ENCODE measurements at places on chromosomes 11 and 22.

GRCh38 chr11:45995342-45995734 is 72.9 kb downstream of the LARGE2 start:
- no peak for DNase-seq

DNA sequence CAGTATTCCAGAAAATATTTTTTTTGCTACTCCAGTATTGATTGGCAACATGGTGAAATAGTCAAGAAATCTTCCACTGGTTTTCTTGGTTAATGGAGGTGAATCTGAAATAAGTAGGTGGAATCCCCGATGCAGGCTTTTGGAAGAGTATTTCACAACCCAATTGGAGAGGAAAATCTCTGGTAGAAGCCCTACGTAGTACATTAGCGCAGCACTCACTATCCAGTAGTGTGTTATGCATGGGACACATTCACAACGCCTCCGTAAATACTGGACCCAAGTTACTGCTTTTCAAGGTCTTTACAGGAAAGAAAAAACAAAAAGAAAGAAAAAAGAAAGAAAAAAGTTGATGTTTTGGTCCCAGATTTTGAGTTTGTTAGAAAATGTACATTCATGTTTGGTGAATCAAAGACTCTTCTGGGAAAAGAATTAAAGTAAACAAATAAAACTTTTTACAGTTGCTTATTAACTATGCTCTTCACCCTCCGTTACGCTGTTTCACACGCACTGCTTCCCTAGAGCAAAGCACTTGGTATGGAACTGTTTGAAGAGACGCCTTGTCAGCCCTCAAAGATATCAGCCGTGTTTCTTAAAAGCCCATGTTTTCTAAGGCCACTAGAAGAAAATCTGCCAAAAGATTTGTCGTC is 170.4 kb upstream of the CTSC start:
- DNase-seq = no peak

DNA sequence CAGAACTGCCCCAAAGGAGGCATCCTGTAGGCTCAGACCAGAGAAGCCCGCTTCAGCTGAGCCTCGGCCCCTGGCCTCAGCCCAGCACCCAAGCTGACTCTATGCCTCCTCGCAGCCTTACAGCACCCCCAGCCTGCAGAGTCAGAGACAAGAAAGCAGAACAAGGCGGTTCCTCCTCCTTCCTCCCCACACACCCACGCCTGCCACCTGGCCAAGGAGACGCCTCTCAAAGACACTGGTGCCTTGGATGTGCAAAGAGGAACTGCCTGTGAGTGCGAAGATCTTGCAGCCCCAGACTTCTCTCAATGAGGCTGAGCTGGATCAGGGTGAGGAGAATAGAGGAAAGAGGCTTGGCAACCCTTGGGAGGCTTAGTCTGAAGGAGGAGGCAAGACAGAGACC is 60.2 kb downstream of the PDE2A start:
- no peak for DNase-seq

- no peak for DNase-seq
Observed at GRCh38 chr11:34194576-34195335, 89.3 kb downstream of the NAT10 start.

DNA sequence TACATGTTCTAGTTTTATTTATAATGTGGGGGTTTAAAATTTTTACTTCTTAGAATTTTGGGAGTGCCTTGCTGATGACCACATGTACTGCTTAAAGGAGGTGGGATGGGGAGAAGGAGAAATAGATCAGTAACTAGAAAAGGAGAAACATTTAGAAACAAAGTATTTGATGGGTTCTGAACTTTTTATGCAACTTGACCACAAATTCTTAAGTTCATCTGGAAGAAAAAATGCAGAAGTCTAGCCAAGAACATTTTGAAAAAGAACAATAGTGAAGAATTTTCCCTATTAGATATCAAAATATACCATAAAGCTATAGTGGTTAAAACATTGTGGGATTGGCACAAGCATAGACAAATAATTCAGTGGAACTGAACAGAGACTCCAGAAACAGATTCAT is 73.3 kb upstream of the AMPD3 start:
- no peak for DNase-seq

DNA sequence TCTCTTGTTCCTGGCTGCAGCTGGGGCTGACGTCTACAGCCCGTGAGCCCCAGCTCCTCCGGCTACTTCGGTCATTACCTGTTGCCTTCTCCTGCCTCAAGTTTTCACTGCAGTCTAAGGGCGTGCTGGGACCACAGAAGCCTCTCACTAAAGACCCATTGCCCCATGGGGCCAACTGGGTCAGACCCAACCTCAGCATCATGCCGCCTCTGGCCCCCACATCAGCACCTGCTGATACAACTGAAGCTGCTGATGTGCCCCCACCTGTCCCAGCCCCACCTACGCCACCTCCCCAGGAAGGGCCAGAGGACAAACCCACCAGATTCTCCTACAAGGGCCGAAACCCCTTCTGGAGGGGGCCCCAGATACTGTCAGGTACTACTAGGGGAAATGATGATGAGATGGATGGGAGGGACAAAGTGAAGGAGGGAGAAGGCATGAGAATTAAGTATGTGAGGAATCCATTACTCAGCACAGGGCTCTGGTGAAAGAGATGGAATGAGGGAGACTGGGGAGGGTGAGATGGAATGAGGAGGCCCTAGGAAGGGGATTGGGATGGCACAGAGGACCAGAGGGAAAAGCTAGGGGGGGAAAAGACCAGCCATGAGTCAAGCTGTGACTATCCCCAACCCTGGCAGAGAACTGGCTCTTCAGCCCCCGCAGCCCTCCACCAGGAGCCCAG is 5.1 kb downstream of the C11orf42 start:
- DNase-seq = no peak

- no peak for DNase-seq
Observed at GRCh38 chr11:130020323-130020722, 17.7 kb upstream of the PRDM10 start.

DNA sequence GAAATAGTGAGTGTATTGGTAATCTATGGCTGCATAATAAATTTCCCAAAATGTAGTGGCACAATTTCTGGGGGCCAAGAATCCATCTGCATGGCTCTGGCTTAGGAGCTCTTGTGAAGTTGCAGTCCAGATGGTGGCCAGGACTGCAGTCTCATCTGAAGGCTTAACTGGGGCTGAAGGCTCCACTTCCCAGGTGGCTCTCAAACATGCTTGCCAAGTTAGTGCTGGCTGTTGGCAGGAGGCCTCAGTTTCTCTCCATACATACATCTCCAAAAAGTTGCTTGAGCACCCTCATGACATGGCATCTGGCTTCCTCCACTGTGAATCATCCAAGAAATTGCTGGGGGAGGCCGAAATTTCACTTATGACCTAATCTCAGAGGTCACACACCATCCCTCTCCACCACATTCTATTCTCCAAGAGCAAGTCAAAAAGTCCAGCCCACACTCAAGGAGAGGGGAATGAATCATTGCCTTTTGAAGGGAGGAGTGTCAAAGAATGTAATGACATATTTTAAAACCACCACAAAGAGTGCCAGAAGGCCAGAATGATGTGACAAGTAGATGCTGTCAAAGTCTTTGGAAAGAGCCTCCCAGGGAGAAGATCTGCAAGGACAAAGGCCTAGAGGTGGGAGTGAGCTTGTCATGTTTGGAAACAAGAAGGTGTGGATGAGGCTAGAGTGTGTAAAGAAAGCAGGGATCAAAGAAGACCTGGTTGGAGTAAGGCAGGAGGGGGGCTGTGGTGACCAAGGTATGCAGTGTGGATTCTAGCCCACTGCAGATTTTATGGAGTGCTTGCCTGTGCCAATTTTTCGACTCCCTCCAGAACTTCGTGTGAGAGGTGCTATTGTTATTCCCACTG is 566.2 kb downstream of the MIAT start:
- DNase-seq = no peak

DNA sequence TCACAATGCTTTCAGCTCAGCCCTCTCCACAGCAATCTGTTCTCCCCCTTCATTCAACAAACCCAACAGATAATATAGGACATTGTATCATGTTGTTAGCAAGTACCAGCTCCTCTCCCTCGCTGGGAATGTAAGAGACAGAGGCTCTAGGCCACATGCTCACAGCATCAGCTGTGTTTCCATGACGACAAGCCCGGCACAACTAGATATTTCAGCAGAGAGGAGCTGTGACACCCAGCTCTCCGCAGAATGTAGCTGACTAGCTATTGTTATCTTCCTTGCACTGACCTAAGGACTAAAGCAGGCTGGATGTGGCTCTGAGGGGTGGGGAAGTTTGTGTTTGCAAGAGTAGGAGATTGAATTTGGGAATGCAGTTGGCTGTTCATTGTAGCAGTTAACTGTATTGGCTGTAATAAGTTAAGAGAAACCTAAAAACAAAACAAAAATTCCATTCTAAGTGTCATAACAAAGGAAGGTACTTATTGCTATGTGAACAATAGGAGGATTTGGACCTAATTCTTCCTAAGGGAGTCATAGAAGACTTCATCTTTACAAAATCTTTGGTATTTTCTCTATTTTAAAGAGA is 28.0 kb upstream of the RRAS2 start:
- peak; percentile 34 for DNase-seq

DNA sequence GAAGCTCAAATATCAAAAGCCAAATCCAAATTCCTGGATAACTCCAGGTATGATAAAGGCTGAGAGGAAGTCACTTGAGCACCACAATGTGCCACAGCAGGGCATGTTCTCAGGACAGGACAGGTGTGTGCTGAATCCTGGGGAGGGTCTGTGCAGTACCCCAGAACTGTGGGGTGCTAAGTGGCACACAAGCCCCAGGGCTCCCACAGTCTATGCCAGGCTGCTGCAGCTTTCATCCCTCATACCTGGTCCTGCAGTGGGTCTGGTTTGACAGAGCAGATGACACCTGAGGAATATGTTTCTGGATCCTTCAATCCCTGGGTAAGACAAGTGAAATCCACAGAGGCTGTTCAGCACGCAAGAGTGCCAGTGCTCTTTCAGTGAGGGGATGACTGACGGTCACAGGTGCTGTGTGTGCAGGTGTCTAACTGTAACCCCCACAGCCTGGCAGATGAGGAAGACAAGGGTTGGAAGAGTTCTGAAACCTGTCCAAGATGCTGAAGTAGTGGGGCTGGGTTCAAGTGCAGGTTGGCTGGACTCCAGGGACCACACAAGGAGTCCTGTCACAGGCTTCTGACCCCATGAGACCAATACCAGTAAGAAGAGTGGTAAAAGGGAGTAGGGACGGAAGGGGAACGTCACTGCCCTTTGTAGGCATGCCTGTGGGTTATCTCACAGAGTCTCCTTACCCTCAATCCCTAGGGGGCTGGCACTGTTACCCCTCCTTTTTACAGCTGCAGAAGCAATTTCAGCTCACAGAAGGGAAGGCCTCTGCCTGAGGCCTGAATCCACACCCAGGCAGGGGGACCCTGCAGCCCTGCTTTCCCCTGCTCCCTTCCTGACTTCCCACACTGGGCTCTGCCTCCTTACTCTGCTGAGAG is 14.1 kb downstream of the SERPIND1 start:
- DNase-seq = no peak

DNA sequence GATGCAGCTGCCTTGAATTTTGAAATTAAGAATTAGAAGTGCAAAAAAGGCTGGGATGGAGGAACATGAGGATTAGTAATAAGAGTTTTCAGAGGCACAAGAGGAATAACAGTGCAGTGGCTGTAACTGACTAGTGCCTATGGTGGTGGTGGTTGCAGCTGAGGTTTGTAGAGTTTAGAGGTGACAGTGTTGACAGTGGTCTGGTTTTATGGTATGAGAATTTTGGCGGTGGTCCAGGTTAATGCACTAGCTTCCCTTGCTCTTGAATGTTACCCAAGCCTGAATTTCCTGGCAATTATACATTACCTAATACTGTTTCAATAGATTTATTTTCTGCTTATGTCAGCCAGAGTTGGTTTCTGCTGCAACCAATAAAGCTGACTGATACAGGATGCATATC is 112.8 kb upstream of the C11orf87 start:
- DNase-seq = no peak

- no peak for DNase-seq
Observed at GRCh38 chr22:49235463-49236300, 592.0 kb downstream of the BRD1 start.

- no peak for DNase-seq
Observed at GRCh38 chr11:34238533-34238932, 119.3 kb downstream of the ABTB2 start.

DNA sequence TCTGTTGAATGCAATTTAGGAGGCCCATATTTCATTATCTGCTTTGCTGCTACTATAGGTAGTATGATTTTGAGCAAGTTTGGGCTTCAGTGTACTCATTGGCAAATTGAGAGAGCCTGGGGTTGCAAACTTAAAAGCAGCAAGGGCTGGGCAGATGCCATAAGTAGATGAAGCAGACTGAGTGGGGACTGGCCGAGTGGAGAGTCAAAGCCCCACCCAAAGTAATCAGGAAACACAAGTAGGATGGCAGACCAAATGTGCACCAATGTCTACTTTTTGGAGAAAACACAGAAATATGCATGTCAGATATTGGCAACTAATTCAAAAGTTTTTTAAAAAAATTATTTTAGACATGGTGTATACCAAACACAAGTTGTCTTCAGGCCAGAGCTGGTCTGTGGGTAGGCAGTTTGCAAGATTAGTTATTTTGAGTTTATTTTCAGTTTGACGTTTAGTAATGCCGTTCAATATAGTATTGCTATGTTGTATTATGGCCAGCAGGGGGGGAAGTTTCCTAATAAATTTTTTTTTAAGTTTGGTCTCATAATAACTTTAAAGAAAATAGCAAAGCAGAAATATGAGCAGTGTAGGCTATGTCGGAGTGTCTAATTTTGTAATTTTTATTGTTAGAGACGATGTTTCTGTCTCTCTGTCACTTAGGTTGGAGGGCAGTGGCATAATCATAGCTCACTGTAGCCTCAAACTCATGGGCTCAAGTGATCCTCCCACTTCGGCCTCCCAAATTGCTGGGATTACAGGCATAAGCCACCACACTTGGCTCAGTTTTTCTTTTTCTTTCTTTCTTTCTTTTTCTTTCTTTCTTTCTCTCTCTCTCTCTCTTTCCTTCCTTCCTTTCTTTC is 105.1 kb downstream of the HIPK3 start:
- no peak for DNase-seq

DNA sequence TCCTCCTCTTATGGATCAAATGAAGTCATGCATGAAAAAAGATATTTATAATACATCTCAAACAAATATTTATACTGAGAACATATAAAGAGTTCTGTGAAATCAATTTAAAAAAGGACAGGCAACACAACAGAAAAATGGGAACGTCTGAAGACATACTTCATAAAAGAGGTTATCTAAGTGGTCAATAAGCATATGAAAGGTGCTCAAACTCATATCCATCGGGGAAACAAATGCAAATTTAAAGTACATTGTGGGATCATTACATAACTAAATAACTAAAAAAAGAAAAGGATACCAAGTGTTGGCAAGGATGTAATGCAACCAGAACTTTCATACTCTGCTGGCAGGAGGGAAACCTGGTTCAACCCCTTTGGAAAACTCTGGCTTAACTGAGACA is 22.3 kb downstream of the TPST2 start:
- no peak for DNase-seq

DNA sequence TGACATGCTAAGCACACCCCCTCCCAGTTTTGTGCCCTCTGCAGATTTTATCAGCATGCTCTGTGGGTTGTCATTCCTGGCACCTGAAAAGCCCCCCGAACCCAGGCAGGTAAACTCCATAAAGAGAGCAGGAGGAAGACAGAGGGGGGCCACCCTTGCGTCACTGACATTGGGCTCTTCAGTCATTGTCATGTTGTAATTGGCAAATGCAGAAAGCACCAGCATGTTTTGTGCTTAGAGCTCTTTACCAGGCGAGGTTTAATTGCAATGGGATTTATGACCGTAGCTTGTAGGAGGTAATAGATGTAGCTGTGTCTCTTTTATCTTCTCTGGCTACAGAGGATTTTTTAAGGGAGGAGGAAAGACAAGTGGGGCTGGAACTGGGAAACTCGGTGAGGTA is 201.7 kb downstream of the GRIK4 start:
- no peak for DNase-seq

Measured in NCI-H524 treated with DMSO at 0.1 percent for 48 hours (cell line).